Activated CD4-positive, alpha-beta T cell treated with anti-CD3 and anti-CD28 coated beads, Interleukin-10, Interleukin-2, amounts not matched to agents 100 ng/mL and 50 ng/mL, durations not matched to agents 16 hours and 8 hours (primary cell): ENCODE measurements at places on chromosomes 12 and 14.

DNA sequence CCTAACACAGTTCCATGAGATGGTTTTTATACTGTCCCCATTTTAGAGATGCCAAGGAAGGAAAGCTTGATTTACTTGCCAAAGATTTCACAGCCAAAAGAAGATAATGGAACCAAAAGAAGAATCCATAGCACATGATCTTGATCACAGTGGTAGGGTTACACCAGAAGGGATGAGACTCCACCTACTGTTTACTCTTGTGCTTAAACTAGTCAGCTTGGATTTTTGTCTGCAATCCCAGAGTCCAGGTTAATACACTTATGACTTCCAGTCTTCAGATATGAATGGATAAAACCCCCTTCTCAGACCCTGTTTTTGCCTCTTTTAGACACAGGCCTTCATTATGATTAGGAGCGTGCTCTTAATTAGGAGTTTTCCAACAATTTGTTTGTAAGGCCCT lies 454.2 kb downstream of the AEBP2 start:
- peak; percentile 34 for DNase-seq

- no peak for DNase-seq
These were observed 352 bp downstream of the PHB2 start for GRCh38 chr12:6970096-6970527.

DNA sequence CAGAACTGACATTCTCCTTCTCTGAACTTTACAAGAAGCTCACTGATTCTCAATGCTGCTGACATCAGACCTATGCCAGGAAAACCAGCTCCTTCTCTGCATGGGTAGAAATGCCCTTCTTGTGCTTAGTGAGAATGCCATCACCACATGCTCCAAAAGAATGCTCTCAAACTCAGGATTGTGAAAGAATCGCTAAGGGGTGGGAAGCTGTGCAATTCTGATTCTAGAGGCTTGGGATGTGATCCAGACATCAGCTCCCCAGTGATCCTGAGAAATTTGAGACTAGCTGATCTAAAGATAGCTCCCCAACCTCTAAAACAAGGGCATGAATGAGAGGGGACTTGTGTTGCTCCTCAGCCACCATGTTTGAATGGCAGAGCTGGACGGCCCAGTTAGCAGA lies 113.2 kb downstream of the DPF3 start:
- DNase-seq: no peak

GRCh38 chr12:130214686-130215395 lies 52.6 kb downstream of the FZD10 start:
- no peak for DNase-seq

- DNase-seq: no peak
These were observed 138.4 kb downstream of the GLT1D1 start for GRCh38 chr12:128991716-128992115.

DNA sequence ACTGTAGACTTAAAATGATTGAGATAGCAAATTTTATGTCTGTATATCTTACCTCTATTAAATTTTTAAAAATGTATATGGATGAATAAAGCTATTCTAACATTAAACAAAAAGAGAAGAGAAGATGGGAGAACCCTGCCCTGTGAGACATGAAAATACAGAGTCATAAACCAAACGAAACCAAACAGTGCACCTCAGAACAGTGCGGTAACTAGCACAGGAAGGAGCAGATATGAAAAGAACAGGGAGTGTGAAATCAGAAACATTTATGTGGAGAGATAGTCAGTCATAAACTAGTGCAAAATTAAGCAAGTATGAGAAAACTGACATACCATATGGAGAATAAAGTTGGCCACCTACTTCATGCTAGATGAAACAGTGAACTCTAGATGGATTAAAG lies 135.1 kb downstream of the ERC1 start:
- peak; percentile 66 for DNase-seq

GRCh38 chr12:129779033-129779432 lies 124.8 kb downstream of the TMEM132D start:
- no peak for DNase-seq

GRCh38 chr12:128007250-128007649 lies 259.7 kb upstream of the TMEM132C start:
- DNase-seq: no peak

DNA sequence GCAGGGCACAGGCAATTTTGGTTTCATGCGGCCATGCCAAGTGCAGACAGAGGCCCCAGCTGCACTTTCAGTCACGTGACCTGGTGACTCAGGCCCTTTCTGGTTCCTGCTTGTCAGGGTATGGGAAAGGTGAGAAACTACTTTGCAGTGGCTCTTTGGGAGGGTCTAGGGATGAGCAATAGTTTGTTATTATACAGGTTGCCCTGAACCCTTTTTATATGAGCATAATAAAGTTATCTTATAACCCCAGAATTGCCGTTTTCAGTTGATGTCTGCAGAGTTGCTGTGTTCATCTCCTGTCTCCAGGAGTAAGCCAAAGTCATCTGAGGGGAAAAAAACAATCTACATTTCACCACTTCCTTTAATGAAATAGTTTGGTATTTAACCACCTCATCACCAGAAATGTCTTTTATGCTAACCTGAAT lies 30.9 kb upstream of the EMP1 start:
- peak; percentile 93 for DNase-seq

- DNase-seq: no peak
These were observed 415.3 kb downstream of the SOX5 start for GRCh38 chr12:23534196-23534595.

DNA sequence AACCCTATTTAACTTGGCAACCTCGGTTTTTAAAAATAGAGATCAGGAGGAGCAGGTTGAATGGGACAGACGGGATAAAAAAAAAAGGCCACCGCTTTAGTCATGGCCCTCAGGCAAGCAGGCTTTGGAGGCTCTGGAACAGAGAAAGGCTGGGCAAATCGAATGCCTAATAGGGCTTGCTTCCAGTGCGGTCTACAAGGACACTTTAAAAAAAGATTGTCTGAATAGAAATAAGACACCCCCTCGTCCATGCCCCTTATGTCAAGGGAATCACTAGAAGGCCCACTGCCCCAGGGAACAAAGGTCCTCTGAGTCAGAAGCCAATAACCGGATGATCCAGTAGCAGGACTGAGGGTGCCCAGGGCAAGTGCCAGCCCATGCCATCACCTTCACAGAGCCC lies 265.8 kb downstream of the CPNE8 start:
- DNase-seq: no peak

DNA sequence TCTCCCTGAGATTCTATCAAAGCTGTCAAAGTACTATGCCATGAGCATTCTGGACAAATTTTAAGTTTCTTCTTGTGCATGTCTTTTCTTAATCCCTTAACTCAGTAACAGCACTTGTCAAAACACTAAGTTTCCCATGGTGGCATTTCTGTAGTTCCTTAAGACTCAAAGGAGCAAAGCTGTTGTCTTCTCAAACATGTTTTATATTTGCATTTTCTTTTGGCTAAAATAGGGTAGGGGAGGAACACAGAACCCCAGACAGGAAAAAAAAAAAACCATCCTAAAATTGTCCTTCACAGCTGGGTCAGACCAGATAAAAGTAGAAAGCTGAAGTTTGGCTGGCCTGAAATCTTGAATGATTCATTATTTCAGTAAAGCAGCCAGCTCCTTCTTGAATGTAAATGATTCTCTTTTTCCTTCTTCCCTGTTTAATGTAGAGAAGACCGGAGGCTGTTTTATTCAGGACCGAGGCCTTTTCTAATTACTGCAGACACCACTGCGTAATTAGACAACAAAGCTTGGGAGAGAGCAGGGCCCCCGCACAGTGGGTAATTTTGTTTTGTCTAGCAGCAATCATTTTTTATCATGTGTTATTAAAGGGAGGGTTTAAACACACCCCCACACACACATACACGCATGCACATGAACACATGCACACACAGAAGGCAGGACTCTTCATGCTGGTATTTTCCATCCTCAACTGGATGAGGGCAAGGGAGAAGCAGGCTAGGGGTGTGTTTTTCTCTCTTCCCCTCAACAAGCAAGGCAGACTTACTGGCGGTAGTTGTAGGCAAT lies 51.0 kb downstream of the PAH start:
- DNase-seq: no peak

DNA sequence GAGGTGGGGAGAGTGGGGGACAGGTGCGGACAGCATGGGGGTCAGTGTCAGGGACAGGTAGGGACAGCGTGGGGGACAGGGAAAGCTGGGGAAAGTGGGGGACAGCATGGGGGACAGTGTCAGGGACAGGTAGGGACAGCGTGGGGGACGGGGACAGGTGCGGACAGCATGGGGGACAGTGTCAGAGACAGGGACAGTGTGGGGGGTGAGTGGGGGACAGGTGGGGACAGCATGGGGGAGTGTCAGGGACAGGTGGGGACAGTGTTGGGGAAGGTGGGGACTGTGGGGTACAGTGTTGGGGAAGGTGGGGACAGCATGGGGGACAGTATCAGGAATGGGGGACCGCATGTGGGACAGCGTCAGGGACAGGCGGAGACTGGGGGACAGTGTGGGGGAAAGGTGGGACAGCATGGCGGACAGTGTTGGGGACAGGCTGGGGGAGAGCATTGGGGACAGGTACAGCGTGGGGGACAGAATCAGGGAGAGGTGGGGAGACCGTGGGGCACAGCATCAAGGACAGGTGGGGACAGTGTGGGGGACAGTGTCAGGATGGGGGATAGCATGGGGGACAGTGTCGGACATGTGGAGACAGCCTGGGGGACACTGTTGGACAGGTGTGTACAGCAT lies 96.1 kb downstream of the TMEM121 start:
- DNase-seq: no peak

- DNase-seq: no peak
These were observed 78.6 kb downstream of the SLC15A5 start for GRCh38 chr12:16198884-16199283.

DNA sequence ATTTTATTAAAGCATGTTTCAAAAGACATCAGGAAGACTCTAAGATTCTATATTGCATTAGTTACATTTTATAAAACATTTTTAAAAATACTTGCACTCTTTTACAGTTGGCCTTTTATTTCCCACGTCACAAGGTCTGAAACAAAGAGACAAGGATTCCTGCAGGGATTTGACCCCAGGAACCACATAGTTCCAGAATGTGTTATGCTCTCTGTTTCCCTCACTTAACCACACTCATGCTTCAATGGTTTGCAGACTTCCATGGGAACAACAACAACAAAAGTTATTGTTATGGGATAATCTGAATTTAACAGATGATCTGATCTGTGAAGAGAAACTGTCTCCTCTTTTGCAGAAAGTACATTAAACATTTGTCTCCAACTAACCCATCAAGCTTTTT lies 104.3 kb upstream of the PPFIA2 start:
- no peak for DNase-seq

DNA sequence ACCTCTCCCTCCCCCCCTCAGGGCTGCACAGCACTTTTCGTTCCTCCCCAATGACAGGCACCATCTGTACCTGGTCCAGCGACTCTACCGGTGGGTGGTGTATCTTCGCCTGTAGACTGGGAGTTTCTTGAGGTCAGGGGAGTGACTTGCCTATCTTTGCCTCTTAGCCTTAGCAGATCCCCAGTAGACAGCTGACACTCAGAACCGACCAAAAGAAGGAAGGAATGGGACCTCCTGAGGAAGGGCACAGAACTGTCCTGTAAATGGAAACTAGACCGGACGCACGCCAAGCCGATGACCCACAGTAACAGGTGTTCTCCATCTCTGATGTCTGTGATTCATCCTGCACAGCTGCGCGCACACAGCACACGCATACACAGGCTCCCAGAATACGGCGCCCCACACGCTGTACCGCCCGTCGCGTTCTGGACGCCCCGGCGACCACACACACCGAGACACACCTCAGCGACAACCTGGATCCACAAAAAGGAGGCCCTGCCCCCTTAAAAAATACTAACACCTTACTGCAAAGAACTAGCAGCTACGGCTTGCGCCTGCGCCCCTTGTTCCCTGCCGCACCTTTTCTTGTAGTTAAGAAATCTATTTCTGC lies 673 bp upstream of the TTC9 start:
- peak; percentile 44 for DNase-seq

GRCh38 chr12:130788515-130788914 lies 50.5 kb downstream of the STX2 start:
- no peak for DNase-seq

- no peak for DNase-seq
These were observed 1.5 kb downstream of the SERPINA6 start for GRCh38 chr14:94321421-94322271.

DNA sequence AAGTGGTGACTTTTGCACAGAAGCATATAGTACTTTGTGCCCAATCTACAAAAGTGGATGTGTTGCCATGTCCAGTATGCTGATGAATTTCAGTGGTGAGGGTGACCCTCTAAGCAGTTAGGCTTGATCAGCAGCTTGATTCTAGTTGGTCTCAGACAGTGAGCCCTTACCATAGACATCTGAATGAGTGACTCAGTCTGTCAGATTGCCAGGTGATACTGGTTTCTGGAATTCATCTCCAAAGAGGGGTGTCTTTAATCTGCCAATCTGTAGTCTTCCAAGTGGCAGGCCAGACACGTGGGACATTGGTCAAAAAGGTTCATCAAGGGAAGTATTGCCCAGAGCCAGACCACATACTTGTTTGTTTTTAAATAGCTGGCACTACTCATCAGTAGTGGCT lies 187.4 kb upstream of the SLC16A7 start:
- DNase-seq: no peak

GRCh38 chr12:79083181-79083580 lies 218.6 kb downstream of the SYT1 start:
- no peak for DNase-seq

DNA sequence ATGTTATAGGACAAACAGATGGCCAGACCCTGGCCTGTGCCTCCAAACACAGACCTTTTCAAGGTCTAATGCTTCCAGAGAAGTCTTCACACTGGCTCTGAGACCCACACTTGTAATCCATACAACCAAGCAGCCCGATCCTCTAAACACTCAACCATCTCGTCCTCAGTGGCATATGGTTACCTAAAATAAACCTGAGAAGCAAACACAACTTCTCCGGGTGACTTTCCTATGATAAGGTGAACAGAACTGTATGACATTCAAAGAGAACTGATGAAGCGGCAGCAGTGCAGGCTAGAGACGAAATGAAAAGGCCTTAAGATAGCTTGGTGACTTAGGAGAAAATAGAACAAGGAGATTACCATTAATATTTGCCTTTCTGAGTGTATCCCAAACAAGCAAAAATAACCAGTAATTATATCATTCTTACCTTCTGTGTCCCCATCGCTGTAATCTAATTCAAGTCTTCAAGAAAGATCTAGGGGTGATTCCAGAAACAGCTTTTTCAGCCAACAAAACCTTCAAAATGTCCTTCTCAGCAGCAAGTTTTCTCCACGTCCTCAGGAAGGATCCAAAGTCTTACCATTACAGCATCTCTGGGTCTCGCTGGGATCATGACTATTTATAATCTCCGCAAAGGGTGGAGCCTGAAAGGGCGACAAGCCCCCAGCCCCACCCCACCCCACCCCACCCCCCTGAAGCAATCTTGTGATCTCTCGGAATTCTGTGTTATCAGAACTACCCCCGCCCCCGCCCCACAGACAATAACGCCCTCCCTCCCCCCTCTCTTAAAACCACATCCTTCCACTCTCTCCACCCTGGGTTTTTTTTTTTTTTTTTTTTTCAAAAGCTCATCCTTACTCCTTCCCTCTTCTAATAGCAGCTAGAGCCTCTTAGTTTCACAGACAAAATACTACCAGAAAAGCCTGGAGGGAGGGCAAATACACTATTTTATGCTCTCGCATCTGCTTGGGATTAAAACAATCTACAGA lies at the start of gene SLC2A3:
Gene SLC2A3, minus strand, starts transcription at position 598 of the 992 bp plus-strand sequence. Its CDS starts 153 bp downstream, at position 445.
- peak; percentile 95 for DNase-seq

GRCh38 chr12:96907671-96908422 lies 790 bp downstream of the NEDD1 start:
- DNase-seq: peak; percentile 29
